Right lung (tissue), 10 donors: ENCODE measurements at places on chromosomes 2 and 18. TPM values are rescaled to one million over a fixed set of nuclear protein-coding genes. Genes with fewer than 3 reads are reported as not detected.

Gene CYRIA
- polyA plus RNA-seq = 17.0 TPM

DNA sequence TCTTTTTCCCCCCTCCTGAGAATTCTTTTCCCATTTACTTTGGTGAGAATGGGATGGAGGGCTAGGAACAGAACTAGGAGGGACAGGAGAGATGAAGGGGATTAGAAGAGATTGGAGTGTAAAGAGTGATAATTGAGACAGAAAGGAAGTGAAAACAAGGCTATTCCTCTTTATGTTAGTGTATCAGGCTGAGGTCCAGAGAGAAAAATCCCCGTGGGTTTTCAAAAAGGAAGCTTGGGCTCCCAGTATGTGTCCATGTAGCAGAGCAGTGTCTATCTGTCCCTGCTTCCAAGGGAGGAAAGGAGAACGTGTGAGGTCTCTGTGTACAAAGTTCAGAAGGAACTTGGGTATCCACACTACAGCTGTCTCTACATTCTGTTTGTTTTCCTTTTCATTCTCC is 59.9 kb upstream of the KCNE4 start:
- no peak for DNase-seq

DNA sequence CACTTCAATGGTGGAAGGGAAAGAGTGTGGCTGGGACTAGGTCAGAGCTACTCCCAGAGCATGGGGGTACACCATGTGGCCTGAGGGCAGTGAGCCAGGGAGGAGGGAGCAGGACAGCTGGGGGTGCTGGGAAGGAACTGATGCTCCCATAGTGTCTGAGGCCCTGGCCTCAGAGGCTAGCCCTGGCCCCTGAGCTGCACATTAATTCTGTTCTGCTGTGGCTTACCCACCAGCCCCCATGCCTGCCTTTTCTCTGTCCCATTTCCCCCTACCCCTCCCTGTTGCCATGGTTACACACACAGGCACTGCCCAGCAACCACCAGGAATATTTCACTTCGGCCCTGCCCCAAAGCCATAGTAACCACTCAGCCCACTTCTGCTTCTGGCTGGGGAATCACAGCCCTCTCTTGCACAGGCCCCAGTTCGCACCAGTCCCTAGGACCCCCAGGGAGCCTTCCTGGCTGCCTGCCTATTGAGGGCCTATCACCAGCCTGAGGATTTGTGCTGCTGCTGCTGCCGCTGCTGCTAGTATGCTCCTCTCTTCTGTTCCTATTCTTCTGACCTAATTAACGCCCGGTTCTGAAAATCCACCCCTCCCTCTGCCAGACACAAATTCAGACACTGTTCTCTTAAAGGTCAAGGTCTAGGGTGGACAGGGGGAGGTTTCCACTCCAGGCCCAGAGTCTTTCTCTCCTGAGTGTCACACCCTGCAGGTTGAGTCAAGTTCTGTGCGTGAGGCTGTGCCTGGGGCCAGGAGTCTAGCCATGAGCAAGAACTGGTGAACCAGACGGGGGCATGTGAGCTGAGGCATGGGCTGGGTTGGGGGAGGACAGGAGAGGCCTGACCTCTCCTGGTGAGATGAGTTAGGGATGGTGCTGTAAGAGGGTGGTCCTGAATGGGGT is 87.1 kb upstream of the MCFD2 start:
- peak; percentile 64 for DNase-seq

GRCh38 chr18:69817335-69817940 is 130.2 kb downstream of the CD226 start:
- peak; percentile 33 for DNase-seq
